ENCODE measurements at places on chromosomes 2 and 18.

DNA sequence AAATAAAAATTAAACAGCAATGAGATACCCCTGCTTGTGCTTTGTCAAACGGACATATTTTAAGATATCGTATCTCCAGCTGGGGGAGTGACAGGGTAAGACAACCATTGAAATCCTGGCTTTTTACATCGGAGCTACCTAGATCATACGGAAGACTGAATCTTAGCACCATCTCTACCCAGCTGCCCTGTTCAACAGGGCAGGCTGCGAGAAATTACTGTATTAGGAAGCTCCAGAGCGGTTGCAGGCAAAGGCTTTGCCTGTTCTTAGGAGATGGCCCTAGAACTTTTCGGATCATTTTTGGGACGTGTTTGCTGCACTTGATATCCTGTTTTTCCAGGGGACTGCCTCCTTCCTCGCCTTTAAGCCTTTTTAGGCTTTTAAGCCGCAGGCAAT is 2.0 kb upstream of the PRKCE start:
- no peak for DNase-seq

DNA sequence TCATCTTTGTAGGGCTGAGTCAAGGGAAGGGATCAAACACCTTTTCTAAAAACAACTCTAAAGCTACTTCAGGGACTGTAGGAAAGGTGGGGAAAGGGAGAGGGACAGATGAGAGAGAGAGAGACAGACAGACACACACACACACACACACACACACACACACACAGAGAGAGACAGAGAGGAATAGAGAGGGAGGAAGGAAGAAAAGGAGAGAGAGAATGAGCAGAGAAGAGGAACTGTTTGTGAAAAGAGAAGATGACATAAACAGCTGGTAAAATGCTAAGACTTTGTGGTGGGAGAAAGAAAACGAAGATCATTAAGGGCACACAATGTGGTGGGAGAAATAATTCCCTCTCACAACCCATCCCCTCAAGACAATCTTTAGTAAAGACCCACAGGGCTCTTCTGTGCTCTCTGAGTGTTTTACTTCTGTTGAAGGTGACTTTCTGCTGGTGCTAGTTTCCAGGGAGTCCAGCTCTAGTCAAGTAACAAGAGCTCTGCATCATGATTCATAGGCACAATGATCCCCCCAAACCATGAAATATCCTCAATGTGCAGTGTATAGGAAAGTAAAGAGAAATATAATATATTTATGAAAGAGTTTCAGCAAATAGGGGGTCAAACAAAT is 77.2 kb upstream of the STK17B start:
- no peak for DNase-seq

GRCh38 chr2:203928849-203929248 is 7.7 kb upstream of the ICOS start:
- DNase-seq: no peak

DNA sequence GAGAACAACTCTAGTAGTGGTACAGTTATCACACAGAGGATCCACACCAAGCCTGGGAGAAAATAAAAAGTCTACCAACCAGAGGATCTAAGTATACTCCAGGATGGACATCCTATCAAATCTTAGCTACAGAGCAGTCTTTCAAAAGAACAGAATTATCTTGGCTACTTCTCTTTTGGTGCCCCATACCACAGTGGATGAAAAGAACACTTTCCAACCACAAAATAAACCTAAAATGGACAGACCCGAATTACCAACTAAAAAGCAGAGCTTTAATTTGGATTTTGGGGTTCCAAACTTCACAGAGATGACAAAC is 116.1 kb downstream of the SRBD1 start:
- no peak for DNase-seq

- no peak for DNase-seq
Observed at GRCh38 chr2:240136671-240137292, 677 bp upstream of the COPS9 start.

DNA sequence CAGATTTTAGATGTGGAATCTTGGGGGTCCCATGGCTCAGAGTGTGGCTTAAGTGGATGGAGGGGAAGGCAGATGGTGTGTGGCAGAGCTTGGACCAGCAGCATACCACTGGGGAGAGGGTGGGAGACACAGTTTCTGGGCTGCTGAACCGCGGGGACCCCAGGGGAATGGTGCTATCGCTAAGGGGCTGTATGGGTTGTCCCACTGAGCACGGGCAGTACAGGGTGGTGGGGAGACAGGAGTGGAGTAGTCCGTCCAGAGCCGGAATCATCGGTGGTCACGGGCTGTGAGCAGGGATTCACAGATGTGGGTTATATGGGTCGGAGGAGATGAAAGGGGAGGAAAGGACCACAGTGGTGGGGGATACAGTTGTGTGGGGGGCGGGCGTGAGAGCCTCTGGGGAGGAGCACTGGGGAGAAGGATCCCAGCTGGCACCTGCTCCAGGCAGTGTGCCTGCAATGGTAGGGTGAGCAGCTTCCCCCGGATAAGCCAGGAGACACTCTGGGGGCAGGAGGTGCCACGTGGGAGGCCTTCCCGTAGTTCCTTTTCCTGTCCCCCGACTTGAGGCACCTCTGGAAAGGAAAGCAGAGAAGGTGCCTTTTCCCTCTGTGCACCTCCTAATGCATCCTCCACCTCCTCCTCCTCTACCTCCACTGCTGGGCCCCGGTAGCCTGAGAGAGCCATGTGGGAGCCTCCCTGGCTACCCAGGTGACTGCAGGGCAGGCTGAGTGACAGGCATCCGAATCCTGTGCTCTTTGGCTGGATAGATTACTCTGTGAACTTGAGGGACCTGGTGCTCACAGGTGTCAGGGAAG is 24.9 kb downstream of the IGFBP5 start:
- DNase-seq: no peak

DNA sequence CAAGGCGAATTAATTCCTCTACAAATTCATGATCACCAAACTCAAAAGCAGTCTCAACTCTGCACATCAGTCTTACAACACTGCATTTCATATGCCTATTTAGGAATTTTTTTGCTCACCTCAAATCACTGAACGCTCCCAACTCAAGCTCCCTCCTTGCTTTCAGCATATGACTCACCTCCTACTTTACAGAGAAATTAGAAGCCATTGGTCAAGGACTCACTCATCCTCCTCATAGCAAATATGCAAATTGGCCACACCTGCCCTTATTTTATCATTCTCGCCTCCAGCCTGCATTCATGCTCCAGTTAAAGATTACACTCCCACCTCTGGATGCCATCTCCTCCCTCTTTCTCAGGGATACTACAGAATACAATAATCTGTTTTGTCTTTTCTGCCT is 148.8 kb downstream of the MBD2 start:
- no peak for DNase-seq

DNA sequence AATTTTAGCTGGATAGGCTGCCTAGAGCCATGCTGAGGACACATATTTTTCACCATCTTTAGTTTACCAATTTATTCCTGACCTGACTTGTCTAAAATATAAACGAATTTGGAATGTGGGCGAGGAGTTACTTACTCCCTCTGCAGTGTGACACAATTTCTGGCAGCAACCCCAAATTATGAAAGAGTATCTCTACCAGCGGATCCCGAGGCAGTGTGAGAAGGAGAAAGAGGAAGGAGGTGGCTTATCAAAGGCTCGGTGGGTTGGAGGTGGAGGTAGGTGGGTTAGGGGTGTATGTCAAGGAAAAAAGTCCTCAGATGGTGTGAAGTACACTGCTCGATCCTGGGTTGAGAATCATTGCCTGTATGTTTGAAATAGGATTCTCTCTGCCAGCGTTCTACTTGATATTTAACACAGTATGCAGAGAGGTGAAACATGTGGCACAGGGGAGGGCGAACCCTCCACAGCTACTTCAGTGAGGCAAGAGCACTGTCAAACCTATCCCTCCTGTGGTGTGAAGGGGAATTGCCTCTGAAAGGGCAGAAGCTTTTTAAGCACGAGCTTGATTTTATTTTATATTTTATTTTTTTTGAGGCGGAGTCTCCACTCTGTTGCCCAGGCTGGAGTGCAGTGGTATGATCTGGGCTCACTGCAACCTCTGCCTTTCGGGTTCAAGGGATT is 76.0 kb downstream of the RFTN2 start:
- no peak for DNase-seq

- no peak for DNase-seq
Observed at GRCh38 chr2:110677080-110677479, 783 bp downstream of the BUB1 start.

DNA sequence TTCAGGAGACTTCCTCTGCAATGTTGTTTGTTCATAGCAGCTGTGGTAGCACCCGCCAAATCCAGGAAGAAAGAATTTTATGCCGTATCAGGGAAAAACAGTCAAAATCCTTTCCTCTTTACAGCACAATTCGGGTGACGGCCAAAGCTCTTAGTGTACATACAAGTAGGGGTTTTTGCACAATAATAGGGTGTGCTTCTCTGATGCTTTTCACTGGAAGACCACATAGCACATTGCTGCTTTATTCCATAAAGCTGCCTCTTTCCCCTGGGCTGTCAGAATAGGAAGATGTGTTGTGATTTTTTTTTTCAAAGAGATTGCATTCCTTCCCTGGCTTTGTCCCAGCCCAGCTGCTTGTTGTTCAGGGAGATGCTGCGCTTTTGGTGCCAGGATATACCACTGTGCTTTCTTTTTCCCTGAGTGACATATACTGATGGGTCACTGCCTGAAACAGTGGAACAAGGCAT is 27.2 kb upstream of the LANCL1 start:
- DNase-seq: peak; percentile 85

DNA sequence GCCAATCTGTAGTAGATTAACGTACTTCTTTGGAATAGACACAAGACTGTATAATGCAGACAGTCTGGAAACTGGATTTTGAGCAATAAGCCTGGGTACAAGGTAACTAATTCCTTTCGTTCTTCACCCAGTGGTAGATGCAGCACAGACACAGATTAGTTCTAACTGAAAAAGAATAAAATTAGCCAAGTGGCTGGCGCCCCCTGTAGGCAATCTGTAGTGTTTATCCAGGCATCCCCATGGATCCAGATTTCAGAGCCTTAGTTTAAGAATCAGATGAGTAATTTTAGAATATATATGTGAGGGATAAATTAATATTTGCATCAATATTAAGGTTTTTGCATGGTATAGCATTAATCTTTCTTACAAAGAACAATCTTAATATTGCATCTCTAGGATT is 563.9 kb downstream of the DCC start:
- no peak for DNase-seq

DNA sequence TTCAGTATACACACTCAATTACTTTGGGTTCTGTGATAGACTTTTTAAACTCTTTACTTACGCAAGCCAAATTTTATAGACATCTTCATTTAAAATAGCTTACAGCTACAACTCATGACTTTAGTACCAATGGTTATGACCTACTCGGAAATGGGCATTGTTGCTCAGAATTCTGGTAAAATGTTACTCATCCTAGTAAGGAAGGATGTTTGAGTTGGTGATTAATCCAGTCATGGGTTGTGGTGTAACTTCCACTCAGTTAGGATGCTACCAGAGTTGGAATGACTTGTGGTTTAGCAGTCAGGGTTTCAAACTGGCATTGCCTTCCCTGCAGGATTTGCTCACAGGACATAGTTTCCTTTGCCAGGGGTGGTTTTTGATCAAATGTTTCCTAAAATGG is 7.4 kb upstream of the NPC1 start:
- DNase-seq: no peak

DNA sequence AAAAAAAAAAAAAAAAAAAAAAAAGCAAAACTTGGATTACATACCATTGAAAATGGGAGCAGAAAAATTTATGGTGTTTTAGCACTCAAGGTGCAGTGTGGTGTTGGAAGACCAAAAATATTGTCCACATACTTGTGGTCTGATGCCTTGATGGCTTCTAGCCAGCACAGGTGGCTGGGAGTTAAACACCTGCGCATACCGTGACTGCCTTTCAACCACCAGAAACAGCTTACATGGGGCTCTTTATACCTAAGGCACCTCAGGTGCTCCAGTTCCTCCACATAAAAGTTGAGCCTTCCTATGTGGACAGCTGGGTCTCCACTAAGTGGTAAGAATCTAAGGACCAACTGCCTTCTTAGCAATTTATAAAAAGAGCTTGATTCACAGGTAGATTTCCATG is 802.6 kb upstream of the CELF4 start:
- DNase-seq: no peak

DNA sequence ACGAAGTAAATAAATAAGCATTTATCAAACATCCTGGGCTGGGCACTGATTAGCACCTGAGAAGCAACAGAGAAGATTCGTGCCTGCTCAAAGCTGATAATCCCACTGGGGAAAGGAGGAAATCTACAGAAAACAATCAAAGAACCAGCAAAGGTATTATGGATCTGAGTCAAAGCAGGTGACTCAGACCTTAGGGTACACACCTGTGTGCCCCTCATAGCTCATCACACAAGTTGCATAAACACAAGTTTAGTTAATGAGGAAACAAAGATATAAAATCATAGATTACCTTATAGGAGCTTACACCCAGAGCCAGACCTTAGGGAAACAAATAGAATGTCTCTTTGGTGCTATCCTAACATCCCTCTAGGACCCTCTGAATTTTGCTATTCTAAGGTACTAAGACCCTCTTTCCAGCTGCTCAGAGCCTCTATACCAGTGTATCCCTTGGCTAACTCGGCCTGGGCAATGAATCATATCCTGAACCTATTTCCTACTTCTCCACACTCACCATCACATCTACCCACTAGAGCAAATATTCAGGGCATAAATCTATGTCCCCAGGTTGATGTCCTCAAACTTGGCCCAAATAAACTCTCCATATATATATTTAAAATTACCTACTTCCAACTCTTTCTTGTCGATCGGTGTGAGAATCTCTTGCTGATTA is 19.3 kb upstream of the CTIF start:
- no peak for DNase-seq

DNA sequence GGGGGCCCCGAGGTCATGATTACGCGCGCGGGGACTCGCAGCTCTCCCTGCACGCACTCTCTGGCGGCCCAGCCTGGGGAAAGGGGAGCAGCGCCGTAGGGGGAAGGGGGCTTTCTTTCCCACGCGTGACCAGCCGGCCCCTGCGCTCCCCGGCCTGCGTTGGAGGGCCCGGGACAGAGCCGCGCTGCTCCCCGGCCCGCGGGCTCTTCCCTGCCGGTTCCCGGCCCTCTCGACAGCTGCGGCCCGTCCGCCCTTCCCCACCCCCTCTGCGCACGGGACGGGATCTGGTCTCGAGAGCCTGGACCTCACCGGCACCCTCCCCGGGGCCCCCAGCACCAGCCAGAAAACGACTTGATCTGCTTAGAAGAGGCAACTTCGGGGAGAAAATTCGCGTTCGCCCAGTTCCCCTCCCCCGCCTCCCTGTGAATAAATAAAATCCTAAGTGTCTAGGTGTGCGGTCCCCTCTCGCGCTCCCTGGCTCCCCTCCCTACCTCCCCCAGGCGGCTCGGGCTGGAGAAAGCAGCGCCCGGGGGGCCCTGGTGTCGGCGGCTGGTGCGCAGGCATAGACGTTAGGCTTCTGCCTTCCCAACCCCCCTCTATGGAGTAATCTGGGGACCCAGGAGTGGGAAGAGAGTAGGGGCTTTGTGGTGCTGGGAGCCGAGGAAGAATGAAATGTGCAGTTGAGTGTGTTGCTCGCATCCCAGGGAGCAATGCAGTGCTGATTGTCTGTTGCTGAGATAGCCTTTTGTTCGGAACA is 803 bp upstream of the FIGN start:
- no peak for DNase-seq

- no peak for DNase-seq
Observed at GRCh38 chr2:68251855-68252399, 405 bp downstream of the PPP3R1 start.

GRCh38 chr2:36535099-36535498 is 62.9 kb downstream of the FEZ2 start:
- no peak for DNase-seq

GRCh38 chr2:134161170-134161547 is 92.7 kb upstream of the MGAT5 start:
- DNase-seq: no peak

Data from anterior cingulate cortex (tissue), 58 donors.